NCI-H1048 (cell line): ENCODE measurements at places on chromosomes 1 and 21.

DNA sequence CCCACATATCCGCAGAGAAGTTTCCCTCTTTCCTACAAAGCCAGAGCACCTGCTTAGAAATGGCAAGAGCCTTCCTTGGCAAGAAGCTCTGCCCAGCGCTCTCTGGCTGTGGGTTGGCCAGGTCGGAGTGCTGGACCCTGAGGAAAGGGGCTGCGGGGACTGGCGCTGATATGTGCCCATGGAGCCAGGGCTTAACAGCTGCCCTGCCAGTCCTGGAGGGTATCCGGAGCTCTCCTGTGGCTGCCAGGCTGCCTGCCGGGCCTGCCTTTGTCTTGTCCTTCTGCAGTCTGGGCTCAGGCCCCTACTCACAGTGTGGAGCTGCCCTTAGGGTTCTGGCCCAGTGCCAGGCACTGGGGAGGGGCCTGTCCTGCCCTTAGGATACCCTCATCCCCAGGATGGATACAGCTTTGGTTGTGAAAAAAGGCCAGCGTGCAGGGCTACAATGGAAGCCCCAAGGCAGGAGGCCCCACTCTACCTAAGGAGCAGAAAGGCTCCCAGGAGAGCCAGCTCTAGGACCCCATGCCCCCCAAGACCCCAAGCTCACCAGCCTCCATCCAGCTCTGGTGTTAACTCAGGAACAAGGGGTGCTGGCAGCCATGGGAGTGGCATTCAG lies 43.4 kb downstream of the KIAA1614 start:
- DNase-seq = no peak

- no peak for DNase-seq
These were observed 15.9 kb upstream of the GALNT2 start for GRCh38 chr1:230050973-230051735.

- peak; percentile 43 for DNase-seq
These were observed 32.4 kb upstream of the BSDC1 start for GRCh38 chr1:32426489-32427255.

GRCh38 chr1:221667504-221667903 lies 74.4 kb downstream of the DUSP10 start:
- no peak for DNase-seq

DNA sequence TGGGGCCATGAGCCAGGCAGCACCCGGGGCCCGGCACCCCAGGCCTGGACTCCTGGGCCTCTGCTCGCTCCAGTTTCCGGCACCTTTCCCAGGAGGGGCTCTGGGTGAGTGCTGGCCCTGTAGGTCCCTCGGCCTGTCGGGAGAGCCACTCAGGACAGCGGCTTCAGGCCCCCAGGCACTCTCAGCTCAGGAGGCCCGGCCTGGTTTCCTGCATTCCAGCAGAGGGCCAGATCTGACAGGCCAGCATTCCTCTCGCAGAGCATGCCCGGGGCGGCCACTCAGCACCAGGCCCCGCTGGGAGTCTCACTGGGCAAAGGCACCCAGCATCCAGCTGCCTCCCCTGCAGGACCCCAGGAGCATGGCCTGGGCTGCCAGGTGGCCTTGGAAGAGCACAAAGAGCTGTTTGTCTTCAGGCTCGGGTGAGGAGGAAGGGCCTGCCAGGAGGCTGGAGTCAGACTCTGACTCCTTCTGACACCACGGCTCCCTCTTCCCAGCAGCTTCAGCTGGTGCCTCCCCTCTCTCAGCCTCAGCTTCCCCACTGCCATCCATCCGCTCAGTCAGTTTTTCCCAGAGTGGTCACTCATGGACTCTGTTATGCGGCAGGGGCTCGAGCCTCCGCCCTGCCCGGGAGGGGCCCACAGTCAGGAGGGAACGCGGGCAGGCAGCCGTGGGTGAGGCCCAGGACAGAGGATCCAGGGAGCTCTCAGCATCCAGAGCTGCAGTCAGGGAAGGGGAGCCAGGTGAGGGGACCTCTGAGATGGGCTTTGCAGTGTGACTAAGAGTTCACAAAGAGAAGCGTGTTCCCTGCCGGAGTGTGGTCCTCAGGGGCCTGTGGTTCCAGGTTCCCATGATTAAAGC lies 51.7 kb downstream of the WNT9A start:
- no peak for DNase-seq

DNA sequence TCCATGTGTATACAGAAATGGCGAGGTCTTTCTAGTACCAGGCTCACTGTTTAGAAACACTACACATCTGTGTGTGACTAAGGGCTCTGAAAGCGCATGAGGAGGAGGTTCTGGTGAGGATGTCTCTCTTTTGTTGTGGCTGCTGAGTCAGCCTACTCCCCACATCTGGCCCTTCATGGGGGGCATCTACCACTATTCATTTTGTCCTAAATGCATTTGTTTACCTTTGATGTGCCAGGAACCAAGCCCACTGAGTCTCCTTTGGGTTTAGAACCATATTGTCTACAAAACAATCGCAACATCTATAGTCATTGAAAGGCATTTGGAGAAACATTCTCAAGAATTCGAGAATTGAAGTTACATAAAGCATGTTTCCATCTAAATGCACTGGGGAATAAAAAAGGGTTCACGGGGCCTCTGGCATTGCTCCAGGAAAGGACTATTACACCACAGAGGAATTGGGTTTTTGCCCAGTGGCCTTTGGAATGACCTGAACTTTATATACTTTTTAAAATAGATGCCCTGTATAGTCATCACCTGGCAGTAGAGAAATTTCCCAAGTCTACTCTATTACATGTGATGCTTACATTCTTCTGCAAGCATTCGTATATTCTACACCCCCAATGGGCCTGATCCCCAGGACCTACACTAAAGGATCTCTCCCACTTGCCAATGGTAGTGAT lies 35.1 kb upstream of the ADORA3 start:
- no peak for DNase-seq

DNA sequence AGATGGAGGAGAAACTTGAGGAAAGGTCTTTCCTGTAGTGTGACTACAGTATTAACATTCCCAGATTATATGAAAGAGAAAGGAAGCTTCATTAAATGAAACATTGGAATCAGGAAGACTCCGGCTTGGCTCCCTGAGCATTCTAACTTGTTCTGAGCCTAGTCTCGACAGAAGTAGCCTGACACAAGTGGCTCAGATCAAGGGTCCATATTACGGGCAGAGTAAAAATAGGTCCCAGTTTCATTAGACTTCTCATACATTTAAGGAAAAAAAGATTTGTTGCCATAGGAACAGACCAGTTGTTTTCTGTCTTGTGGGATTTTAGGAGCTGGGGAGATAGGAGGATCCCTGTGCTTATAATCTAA lies 12.8 kb downstream of the SMAP2 start:
- DNase-seq = no peak

DNA sequence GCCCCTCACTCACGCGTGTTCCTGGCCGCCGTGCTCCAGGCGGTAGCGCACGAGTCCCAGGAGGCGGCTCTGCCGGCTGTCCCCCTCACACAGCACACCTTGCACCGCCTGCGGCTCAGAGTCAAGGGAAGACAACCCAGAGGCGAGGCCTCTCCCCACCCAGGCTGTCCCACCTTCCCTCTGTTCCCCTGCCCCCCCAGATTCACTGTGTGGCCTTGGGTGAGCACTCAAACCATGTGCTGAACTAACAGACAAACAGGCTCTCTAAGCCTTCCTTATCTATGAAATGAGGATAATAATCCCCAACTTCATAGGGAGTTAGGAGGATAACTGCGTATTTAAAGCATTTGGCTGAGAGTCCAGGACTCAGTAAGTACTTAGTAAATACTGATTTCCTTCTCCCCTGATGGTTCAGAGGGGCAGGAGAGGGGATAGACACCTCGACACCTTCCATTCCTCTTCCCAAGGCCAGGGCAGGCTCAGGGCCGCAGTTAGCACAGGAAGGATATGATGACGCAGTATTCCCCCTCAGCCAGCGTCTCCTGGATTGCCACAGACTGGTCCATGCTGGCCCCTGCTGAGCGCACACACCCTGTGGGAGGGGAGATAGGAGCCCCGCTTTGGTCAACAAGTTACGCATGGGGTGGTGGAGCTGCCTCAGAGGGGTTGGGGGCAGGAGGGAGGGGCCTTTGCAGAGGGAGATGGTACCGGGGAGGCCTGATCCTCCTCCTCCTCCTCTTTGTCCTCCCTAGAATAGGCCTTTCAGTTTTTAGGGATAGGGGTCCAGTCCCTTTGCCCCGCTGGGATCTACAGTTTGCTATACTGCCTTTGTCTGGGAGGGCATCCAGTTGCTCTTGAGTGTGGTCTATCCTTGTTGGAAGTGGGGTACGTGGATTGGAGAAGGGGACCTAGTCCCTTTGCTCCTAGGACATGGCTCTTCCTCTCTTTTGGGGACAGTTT lies 830 bp downstream of the INPP5B start:
- DNase-seq = no peak

DNA sequence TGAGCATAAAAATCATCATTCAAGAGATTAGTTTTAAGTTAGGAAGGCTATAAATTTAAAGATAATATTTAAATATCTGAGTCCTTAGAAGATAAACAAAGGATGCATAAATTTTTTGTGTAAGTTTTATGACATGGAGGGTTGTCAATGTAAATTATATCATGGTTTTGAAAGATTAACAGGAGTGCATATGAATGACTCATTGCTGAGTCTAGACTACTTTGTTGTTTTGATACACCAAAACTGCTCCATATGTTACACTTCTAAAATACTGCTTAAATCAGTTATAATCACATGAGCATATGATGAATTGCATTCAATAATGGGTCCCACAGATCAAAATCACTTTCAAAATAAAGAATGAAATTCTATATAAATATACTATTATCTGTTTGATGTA lies 312.5 kb downstream of the KCNT2 start:
- no peak for DNase-seq

- no peak for DNase-seq
These were observed 24.5 kb upstream of the COQ8A start for GRCh38 chr1:226915672-226915995.

- DNase-seq = no peak
These were observed 14.8 kb upstream of the NCMAP start for GRCh38 chr1:24540906-24541710.

GRCh38 chr1:170831276-170831675 lies 104.1 kb upstream of the MROH9 start:
- no peak for DNase-seq

DNA sequence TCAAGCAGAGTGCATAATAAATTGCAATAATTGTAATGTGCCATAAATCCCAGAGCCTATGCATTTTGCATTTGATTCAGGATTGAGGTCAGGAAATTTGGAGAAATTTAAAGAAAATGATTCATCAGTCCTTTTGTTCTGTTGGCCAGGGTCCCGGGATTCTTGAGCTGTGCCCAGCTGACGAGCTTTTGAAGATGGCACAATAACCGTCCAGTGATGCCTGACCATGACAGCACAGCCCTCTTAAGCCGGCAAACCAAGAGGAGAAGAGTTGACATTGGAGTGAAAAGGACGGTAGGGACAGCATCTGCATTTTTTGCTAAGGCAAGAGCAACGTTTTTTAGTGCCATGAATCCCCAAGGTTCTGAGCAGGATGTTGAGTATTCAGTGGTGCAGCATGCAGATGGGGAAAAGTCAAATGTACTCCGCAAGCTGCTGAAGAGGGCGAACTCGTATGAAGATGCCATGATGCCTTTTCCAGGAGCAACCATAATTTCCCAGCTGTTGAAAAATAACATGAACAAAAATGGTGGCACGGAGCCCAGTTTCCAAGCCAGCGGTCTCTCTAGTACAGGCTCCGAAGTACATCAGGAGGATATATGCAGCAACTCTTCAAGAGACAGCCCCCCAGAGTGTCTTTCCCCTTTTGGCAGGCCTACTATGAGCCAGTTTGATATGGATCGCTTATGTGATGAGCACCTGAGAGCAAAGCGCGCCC lies 8.7 kb downstream of the PROX1 start:
- no peak for DNase-seq

- no peak for DNase-seq
These were observed 37.4 kb downstream of the TMCO4 start for GRCh38 chr1:19762175-19762779.

DNA sequence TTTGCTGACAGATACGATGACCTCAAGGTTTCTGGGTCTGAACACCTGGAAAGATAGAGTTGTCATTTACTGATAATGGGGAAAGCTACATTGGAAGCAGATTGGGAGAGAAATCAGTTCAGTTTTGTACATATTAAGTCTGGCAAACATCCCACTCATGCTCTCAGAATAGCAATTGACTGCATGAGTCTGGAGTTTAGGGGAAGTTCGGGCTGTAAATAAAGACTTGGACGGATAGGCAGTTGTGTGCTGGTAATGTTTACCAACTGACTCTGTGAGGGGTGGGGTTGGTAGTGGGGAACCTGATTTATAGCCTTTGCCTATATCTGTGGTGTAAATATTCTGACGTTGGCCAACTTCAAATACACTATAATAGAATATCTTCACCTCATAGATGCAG lies 4.0 kb downstream of the H6PD start:
- no peak for DNase-seq

GRCh38 chr1:30472526-30472925 lies 250.9 kb downstream of the MATN1 start:
- no peak for DNase-seq

DNA sequence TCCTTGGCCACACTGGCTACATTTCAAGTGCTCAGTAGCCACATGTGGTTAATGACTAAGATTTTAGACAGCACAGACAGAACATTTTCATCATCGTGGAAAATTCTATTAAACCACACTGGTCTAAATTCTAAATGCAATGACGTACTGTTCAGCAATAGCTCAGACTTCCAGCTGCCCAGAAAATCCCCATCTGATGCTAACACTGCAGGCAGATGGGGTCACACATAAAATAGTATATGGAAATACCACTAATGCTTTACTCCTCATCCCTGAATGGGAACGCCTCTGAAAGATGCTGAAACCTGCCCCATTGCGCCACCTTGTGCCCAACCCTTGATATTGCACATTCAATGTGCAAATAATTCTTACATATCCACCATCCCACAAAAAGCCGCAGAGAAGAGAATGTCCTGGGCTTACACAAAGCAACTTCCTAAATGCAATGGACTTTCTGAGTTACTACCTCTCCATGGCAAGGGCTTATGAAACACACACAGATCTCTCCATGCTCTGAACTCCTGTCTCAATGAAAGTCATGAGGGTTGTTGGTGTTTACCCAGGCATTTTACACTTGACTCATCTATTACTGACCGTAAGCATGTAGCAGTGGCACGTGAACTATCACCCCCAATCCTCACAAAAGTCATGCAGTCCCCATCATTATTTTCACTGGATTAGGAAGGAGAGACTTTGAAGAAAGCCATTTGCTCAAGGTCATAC lies 20.3 kb upstream of the SLC5A9 start:
- DNase-seq = peak; percentile 10

GRCh38 chr1:231019711-231020110 lies 20.3 kb downstream of the FAM89A start:
- DNase-seq = no peak

- no peak for DNase-seq
These were observed 23.3 kb upstream of the CDK18 start for GRCh38 chr1:205481218-205481617.

DNA sequence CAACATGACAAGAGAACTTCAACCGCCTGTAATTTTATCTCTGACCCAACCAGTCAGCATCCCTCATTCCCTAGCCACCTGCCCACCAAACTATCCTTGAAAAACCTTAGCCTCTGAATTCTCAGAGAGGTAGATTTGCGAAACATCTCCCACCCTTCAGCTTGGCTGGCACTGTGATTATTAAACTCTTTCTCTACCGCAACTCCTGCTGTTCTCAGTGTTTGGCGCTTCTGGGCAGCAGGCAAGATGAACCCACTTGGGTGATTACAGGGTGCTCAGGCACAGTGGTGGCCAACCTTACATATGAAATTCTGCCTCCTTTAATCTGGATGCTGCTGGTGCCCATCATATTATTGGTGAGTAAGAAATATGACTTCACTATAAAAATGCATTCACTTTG lies 22.1 kb downstream of the CCDC190 start:
- no peak for DNase-seq

- no peak for DNase-seq
These were observed 16.0 kb upstream of the CHAF1B start for GRCh38 chr21:36369064-36369685.

- DNase-seq = peak; percentile 71
These were observed 5.3 kb downstream of the FCRLB start for GRCh38 chr1:161726473-161727255.
